ENCODE measurements at places on chromosomes 2 and 18.

- no peak for DNase-seq
Measured at GRCh38 chr2:120464448-120464931, 118.6 kb downstream of the INHBB start.

DNA sequence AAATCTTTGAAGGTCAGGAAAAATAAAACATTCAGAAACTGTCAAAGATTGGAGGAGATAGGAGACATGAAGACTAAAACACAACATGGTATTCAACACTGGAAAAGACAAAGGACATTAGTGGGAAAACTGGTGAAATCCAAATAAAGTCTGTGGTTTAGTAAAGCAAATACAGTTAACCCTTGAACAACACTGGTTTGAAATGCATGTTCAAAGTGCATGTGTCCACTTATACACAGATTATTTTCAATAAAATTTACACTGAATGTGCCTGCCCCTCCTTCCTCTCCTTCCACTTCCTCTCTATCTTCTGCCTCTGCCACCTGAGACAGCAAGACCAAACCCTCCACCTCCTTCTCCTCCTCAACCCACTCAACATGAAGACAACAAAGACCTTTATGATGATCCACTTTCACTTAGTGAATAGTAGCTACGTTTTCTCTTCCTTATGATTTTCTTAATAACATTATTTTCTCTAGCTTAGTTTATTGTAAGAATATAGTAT is 14.5 kb downstream of the OLA1 start:
- no peak for DNase-seq

DNA sequence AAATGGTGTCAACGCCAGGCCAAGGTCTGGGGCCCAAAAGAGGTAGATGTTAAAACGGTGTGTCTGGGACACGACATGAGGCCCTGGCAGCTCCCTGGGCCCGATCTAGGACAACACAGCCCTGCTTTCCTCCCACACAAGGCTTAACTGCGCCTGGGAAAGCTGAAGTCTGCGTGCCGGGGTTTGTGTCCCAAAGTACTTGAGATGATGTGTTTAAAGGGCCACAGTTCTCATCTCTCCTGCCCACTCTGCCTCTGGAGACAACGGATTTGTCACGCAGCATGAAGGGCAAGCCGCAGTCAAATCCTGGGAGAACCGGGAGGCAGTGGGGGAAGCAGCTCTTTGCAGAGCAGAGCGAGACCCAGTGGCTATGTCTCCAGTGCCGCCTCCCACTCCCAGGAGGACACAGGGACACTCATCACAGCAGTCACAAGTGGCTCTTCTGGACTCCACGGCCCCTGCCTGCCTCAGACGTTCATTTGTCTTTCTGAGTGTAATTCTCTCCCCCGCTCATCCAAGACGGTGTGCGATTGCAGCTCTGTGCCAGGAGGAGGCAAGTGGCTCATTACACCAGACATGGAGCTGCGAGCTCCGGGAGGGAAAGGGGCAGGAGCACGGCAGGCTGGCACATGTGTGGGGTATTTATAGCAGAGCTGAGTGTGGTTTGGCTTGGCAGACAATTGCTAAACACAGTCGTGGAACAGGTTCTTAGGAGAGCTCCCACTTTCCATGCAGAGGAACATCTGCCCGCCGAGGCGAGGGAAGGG is 57.7 kb upstream of the SEMA4C start:
- DNase-seq: no peak

DNA sequence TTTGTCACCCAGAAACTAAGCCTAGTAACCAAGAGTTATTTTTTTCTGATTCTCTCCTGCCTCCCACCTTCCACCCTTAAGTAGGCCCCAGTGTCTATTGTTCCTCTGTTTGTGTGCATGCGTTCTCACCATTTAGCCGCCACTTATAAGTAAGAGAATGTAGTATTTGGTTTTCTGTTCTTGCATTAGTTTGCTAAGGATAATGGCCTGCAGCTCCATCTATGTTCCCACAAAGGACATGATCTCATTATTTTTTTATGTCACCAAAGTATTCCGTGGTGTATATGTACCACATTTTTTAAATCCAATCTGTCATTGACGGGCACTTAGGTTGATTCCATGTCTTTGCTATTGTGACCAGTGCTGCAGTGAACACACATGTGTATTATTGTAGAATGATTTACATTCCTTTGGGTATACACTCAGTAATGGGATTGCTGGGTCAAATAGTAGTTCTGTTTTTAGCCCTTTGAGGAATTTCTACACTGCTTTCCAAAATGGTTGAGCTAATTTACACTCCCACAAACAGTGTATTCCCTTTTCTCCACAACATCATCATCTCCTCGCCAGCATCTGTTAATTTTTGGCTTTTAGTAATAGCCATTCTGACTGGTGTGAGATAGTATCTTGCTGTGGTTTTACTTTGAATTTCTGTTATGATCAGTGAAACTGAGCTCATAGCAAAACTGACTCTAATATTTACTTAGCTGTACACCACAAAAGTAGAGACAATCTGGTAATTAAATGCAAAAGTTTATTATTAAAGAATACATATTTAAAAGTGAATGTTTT is 660.1 kb upstream of the SLC8A1 start:
- no peak for DNase-seq

DNA sequence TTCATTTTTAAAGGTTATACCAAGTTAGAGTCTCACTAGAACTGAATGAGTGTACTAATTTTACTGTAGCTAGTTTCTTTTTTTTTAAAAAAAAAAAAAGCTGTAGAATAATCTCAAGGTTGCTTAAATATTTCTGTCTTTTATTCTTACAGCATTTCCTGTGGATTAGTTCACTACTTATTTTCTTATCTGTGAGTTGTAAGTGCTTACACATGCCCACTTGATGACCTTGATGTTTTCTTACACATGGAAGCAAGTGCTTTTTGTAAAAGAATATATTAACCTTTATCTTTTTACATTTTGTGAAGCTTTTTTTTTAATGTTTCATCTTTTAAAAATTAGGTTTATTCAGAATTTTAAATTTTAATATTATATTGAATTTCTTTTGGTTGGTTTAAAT is 57.8 kb downstream of the MSH2 start:
- DNase-seq: no peak

- peak; percentile 79 for DNase-seq
Measured at GRCh38 chr2:219277703-219278654, 1.2 kb upstream of the DNAJB2 start.

DNA sequence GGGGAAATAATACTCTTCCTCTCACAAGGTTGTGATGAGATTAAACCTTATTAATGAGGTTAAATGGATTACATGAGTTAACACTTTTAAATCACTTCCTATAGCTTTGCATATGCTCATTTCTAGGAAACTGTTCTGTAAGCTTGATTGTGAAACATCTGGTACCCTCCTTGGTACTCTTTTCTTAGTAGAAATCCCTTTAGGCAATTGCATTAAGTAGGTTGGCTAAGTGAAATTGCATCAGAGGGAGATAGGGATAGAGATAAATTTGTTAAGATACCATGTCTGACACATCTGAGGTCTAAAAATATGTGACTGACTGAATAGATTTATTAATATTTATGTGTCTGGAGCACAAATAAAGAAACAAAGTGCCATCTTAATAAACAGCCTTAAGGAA is 275.9 kb upstream of the MAP2 start:
- no peak for DNase-seq

DNA sequence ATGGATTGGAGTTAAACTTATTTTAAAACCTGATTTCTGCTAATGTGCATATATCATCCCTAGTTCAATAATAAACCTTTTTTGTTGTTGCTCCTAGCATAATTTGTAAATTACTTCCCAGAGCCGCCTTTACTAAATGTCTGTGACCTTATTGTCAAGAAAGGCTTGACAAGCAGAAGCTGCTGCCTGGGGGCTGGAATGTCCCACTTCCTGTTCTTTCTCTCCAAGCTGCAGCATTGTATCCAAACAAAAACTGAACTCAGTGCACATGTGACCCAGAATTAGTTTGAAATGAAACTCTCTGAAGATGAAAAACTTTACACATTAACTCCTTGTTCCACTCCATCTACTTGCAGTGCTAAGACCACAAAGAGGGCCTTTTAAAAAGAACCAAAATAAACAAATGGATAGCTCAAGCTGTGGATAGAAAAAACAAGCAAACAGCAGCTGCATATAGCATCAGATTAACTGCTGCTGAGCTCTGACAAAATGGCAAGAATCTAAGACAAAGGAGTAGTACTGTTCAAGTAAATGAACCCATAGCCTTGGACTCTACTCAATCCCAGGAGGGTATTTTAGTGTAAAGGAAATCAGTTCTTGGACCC is 99.8 kb upstream of the NEUROD1 start:
- no peak for DNase-seq

DNA sequence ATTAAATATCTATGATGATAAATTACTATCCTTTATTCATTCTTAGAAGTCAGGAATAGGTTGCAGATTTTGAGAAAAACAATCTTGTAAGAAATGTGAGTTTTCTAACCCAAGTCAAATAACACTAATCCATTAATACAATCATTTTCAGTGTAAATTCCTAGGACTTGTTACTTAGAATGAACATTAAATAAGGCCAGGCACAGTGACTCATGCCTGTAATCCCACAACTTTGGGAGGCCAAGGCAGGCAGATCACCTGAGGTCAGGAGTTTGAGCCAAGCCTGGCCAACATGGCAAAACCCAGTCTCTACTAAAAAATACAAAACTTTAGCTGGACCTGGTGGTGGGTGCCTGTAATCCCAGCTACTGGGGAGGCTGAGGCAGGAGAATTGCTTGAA is 45.8 kb upstream of the CDKL4 start:
- no peak for DNase-seq

- no peak for DNase-seq
Measured at GRCh38 chr18:74166386-74166785, 18.1 kb downstream of the TIMM21 start.

Data from germinal center (tissue), 1 donor.